ENCODE measurements at places on chromosomes 2 and 18.

GRCh38 chr18:29840089-29840488, 1202.5 kb downstream of the DSC3 start:
- no peak for DNase-seq

GRCh38 chr2:14557916-14558315, 74.6 kb upstream of the LRATD1 start:
- DNase-seq, result no peak

- no peak for DNase-seq
These were observed 209.3 kb upstream of the NCKAP5 start for GRCh38 chr2:133777574-133777960.

DNA sequence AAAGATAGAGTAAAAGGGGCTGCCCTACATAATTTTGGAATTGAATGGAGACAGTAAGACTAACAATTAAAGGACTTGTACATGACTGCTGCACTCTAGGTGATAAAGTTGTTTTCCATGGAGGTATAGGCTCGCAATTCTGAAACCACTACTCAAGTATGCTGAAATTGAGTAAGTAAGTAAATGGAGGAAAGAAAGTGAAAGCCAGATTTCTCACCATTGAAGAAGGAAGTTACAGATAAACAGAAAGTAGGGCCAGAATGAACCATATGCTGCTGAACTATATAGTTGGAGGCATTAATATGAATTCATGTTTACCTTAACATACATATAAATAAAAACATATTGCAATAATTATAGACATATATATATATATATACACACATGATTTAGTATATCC, 225.7 kb upstream of the ST6GAL2 start:
- no peak for DNase-seq

GRCh38 chr2:126971481-126972278, 73.0 kb downstream of the TEX51 start:
- peak; percentile 55 for DNase-seq
